ENCODE measurements at places on chromosomes 4 and X.

- DNase-seq: peak; percentile 77
Observed at GRCh38 chr4:153211986-153212728, 7.9 kb downstream of the TRIM2 start.

- no peak for DNase-seq
Observed at GRCh38 chr4:66647926-66648325, 897.4 kb downstream of the CENPC start.

DNA sequence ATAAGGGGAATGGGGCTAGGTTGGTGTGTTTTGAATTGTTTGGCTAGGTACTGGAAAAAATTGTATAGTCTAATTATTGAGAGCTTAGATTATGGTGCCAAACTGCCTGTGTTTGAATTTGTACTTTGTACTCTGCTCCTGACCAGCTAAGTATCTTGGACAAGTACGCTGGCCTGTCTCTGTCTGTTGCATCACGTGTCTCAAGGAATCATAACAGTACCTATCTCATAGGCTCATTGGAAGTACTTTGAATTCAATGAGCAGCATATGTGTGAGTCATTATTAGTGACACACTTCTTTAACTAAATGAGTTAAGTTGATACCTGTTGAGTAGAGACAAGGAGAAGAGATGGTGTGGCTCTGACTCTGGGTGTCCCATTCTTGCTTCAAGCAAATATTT is 69.5 kb upstream of the MND1 start:
- DNase-seq: no peak

DNA sequence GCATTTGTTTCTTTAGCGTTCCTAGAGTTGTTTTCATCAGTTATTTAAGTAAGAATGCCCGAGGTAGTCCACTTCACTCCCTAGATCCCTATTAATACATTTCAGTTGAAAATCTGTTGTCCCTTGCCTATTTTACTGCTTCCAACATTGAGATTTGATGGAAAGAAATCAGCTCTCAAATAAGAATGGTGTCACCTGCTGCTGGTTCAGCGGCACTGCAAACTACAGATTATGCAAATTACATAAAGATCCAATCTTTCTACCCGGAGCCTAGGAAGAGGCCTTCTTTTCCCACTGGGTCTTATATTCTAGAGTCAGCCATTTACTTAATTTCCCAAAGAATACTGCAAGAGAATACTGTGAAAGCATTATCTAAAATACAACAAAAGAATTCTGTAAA is 597.6 kb upstream of the MAGEB2 start:
- no peak for DNase-seq

DNA sequence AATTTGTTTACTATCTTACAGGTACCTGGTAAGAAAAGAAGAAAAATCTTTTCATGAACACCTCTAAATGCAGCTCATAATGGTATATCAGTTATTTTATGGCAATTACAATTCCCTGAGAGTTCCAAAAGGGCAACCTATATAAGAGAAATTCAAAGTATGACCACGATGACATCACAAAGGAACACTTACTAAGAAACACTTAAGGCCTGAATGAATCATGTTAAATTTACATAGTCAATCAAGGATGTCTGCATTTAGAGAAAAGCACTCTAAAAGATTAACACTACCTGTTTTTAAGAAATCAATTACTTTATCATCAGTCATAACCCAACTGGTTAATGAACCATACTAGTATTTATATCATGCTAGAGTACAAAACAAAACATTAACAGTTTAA is 63.9 kb downstream of the LCORL start:
- no peak for DNase-seq

DNA sequence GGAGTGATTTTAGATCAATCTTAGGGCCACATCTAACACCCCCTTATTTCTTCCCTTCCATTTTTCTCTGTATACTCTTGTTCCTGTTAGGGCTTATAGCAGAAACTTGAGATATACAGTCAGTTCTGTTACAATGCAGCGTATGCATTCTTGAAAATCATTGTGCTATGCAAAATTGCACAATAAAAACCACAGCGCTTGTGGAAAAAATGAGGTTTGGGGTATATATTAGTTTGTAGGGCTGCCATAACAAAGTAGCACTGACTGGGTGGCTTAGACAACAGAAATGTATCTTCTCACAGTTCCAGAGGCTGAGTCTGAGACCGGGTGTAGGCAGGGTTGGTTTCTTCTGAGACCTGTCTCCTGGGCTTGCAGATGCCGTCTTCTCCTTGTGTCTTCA is 59.0 kb downstream of the WWC2 start:
- peak; percentile 86 for DNase-seq

DNA sequence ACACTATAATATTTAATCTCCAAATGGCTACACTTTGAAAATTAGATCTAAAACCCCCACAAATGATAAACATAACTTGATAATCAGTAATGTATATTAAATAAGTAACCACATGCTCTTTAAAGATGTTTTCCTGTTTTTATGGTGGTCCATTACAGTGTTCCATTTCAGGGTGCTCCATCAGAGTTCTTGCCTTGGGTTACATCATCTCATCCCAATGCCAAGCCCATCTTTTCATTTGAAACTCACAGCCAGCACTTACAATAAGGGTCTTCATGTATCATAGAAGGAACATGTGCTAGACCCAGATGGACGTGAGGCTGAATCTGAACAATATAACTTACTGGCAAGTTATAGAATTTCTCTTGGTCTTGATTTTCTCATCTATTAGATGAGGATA is 10.5 kb upstream of the PAQR3 start:
- no peak for DNase-seq

DNA sequence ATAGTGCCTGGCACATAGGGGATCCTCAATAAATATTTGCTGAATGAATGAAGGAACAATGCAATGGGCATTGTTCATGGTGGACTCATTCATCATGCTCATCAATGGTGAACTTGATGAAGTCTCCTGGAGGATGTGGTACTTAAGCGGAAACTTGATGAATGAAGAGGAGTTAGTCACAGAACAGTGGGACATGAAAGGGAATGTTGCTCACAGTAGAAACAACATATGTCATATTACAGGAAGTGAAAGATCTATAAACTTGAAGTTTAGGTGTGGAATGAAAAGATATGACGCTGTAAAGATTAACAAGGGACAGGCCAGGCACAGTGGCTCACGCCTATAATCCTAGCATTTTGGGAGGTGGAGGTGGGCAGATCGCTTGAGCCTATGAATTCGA is 224.1 kb downstream of the PPP3CA start:
- no peak for DNase-seq

GRCh38 chrX:11766487-11766886 is 8.4 kb downstream of the MSL3 start:
- DNase-seq: no peak

- no peak for DNase-seq
Observed at GRCh38 chr4:3411676-3412075, 30.1 kb upstream of the HGFAC start.

- DNase-seq: no peak
Observed at GRCh38 chrX:16205840-16206239, 38.6 kb downstream of the MAGEB17 start.

DNA sequence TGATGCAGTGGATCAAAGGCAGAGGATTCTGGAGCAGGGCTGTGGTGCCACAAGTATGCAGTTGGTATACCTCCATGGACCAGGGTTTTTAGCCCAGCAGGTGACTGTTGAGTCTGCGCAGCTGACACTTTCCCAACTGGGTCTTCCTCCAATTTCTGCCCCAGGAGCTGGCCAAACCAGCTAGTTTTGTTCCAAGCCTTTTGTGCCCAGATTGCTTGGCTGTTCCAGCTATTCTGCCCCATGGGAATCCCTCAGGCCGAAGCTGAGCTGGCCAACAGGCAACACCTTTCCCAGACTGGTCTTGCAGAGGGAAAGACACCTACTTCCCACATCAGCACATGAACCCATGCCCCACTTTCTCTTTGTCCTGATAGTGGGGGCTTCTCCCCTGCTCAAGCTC is 22.8 kb upstream of the ANKRD17 start:
- no peak for DNase-seq

GRCh38 chr4:64465263-64465662 is 56.0 kb upstream of the TECRL start:
- DNase-seq: no peak

DNA sequence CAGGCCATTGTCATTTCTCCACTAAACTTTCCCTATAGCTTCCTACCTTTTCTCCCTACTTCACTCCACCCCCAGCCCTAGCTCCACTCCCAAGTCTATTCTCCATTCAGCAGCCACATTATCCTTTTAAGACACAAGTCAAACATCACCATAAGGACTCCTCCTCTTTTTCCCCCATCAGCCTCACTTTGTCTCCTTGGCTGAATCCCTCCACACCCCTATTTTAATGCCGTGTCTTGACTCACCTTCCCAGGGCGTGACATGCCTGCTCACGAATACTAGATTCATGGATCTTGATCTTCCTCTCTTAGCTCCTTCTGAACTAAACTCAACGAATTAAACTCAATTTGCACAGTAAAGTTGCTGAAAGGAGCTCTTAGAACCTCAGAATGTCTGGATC is 281.9 kb downstream of the PTTG2 start:
- no peak for DNase-seq

GRCh38 chr4:39961311-39961877 is 16.3 kb downstream of the PDS5A start:
- no peak for DNase-seq

DNA sequence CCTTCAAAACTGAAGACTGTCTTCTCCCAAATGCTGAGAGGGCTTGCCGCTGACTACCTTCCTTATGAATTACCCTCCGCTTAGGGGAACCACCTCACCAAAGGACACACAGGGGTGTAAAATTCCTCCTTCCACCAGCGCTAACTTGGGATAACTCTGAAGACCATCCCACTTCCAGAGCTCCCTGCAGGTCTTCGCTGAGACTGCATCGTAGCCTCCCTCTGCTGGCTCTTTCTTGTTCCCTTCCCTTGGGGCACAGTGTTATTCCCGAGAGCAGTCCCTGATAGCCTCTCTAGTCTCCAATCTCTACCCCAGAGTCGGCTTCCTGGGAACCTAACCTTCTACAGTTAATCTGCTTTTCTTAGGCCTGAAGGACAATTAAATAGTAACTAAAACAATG is 725.5 kb upstream of the ATOH1 start:
- DNase-seq: no peak

DNA sequence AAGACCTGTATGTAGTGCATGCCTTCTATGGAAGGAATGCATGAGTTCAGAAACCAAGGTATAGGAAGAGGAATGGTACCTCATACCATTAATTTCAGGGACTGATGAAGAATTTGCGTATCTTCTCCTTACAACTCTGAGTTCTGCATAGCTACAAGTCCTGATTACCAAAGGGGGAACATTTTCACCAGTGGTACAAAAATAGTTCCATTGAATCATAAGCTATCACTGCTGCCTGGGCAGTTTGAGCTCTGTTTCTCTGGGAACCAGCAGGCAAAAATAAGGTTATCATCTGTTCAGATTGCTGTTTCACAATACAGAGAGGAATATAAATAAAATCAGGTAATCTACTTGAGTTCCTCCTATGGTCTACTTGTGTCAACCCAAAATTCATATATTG is 77.9 kb upstream of the GNPDA2 start:
- DNase-seq: no peak

- DNase-seq: no peak
Observed at GRCh38 chr4:159021597-159022385, 81.1 kb upstream of the RAPGEF2 start.

GRCh38 chrX:132025041-132025440 is 1.9 kb downstream of the STK26 start:
- DNase-seq: no peak

- DNase-seq: no peak
Observed at GRCh38 chrX:133321451-133321850, 93.8 kb downstream of the GPC4 start.

DNA sequence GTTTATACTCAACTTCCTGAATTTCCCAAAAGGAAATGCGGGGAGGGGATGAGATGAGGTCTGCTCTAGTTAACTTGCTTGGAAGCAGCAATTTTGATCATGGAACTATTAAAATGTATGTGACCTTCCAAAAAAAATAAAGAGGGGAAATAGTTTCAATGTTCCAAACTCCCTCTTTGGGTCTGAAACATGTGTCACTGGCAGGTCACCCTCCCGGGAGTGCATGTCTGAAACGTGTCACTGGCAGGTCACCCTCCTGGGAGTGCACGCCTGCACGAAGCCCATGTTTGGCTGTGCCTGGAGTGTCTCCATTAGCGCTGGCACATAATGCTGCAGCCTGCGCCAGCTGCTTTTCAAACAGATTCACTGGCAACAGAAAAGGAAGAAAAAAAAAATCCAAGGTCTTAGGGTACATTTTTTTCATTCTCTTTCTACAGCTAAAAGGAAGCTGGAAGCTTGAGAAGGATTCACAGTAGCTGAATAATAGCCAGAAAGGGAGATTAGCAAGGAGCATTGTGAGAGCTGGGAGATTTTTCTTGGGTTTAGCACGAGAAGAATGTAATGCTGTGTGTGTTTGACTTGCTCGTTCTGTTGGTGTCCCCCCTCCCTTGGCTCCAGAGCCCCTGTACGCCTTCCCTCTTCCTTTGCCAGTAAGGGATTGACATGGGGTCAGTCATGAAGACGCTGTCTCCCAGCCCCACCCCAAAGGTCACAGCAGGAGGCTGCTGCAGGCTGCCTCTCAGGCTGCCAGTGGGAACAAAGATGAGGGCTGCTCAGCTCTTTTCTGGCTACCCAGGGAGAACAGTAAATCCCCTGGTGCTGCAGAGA is 39.2 kb upstream of the TLR3 start:
- peak; percentile 5 for DNase-seq

GRCh38 chr4:2861631-2862436 is 18.2 kb downstream of the ADD1 start:
- no peak for DNase-seq

DNA sequence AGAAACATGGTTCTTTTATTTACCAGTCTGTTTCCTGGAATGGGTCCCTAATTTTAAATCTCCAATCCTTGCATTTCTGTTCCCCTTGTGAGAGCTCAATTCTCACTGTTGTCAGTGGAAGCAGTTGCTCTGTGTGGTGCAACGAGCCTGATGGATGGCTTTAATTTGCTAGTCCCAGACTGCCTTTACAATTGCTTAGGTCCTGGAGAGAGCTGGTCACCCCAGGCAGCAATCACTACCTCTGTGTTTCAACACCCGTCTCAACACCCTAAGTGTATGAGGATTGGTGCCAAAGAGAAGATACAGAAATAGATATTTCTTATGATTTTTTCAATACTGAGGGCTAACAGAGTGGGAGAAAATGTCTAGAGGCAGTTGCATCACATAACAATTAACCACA is 873.8 kb downstream of the GLUD2 start:
- DNase-seq: no peak

GRCh38 chr4:98203332-98204235 is 57.6 kb upstream of the RAP1GDS1 start:
- no peak for DNase-seq

- DNase-seq: peak; percentile 45
Observed at GRCh38 chr4:38565271-38566199, 98.5 kb upstream of the KLF3 start.

DNA sequence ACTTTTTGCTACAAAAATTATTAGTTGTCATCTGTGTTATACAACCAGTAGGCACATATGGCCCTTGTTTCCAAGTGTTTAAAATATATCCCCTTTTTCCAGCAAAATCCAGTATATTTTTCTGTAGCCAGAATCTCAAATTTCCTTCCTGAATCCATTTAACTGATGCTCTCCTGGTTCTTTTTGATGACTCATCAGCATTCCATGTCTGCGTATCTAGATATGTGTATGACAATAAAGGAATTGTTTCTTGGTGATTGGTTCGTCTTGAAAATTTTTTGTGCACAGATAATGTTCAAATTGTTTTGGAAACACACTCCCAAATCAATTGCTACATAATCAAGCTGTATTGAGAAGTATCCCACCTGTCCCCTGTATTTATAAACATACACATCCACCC is 98.3 kb downstream of the ITM2A start:
- DNase-seq: no peak

Measured in fibroblast of skin of left quadriceps (primary cell).